ENCODE measurements at places on chromosomes 4 and X.

GRCh38 chr4:176526704-176527103 lies 206.9 kb downstream of the SPCS3 start:
- DNase-seq = peak; percentile 33

DNA sequence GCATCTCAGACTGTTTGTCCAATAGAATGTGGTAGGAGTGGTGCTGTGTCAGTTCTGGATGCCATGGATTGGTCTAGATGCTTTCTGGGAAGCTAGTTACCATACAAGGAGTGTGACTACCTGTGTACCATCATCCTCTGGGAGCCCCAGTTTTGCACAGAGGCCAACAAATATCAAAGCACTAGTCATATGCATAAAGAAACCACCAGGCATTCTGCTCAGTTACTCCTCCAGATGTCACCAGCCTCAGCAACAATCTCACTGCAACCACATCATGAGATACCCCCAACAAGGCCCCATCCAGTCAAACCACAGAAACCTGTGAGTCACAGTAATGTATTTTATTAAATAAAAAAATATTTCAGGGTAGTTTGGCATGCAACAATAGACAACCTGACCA lies 435.8 kb upstream of the CPEB2 start:
- no peak for DNase-seq

- DNase-seq = no peak
These were observed 8.2 kb upstream of the CAMK2D start for GRCh38 chr4:113769744-113770143.

- DNase-seq = no peak
These were observed 21.9 kb upstream of the SPON2 start for GRCh38 chr4:1194010-1194900.
